GM23338 (cell line): ENCODE measurements at places on chromosomes 5 and 9.
A peak's percentile ranks its signal among the peaks of the same experiment; 100 is the strongest.

DNA sequence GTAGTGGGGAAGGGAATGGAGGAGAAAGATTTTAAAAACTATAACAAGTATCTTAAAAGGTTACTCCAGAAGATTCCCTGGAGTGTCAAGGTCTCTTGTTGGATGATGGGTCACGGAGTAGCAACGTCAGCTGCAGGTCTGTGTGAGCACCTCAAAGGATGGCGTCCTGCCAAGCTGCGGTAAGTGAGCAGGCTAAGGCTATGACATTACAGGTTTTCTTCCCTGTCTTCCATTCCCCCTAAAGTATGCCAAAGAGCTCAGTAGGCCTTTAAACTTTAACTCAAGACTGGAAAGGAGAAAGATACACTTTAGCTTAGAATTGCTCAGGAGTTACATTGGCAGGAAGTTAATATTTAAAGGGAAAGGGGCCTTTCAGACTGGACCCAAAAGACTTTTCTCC, 17.5 kb downstream of the SPOCK1 start:
- DNase-seq: no peak

DNA sequence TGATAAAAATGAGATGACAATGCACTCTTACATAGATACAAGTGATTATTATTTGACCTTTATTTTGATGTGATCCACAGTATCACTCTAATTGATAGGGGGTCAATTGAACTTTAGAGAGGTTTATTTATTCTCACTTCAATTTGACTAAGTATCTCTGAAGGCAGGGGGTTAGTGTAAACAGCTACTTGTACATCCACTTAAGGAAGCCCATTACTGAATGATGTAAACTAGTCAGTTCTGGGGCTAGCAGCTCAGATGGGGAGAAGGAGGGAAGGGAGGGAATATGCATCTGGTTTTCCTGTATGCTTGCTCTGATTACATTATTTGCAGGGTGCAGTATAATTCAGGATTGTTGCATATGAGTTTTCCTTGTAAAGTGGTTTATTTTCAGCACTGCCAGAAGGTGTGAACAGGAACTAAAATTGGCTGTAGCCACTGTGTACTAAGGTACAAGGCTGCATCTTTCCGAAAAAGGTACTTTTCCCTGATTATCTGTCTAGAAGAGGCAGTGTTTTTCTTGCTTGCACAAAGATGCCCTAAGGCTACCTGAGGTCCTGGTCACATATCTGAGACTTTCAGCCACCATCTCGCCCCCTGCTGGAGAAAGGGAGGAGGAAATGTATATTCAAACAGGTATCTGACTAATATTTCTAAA, 51.2 kb downstream of the MRPS27 start:
- DNase-seq: peak; percentile 85

DNA sequence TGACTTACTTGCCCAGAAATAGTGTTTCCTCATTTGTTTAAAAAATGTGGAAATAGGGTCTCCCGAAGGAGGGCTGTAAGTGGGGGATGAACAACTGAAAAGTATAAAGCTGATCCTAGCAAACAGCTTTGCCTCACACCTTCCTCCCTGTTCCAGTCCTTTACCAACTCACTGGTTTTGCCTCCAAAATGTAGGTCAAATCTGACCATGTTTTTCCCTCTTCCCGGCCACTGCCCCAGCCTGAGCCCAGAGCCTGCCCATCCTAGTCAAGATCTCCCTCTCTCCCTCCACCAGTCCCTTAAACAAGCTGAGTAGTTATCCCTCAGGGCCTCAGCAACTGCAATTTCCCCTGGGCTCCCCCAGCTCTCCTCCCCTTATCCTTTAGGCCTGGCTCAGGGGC, 82.4 kb upstream of the FBXW11 start:
- no peak for DNase-seq

GRCh38 chr9:73423891-73424290, 272.2 kb downstream of the ANXA1 start:
- DNase-seq: no peak

- DNase-seq: no peak
Measured at GRCh38 chr5:173294673-173295320, 33.4 kb downstream of the STC2 start.

- DNase-seq: no peak
Measured at GRCh38 chr5:179192185-179192890, 132.2 kb downstream of the ZNF354C start.

- DNase-seq: no peak
Measured at GRCh38 chr5:13276156-13276555, 668.3 kb downstream of the DNAH5 start.

DNA sequence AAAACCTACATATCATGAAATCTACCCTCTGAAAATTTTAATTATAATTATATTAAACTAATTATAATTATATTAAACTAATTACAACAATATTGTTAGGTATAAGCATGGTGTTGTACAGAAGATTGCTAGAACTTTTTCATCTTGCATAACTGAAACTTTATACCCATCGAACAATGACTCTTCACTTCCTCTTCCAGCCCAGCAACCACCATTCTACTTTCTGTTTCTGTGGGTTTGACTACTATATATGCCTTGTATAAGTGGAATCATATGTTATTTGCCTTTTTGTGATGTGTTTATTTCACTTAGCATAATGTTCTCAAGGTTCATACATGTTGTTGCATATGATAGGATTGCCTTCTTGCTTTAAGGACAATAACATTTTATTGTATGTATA, 274.2 kb upstream of the CCNH start:
- no peak for DNase-seq

DNA sequence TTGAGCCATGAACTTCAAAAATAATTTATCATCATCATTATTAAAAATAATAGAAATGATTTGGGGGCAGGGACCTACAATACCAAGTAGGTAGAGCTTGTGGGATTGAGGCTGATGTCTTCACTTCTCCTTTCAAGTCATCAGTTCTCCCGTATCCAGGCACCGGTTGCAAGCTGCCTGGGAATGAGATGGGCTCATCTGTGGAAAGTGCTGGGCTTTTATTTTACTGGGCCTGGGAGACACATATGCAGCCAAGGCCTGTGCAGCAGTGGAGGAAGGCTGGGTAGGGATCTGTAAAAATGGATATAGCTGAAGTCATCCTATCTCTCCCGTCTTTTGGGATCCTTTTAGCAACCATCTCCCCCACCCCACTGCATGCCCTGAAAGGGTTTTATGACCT, 284.1 kb upstream of the CLINT1 start:
- DNase-seq: no peak

GRCh38 chr5:149675610-149676201, 54.4 kb upstream of the PPARGC1B start:
- peak; percentile 13 for DNase-seq

- no peak for DNase-seq
Measured at GRCh38 chr9:122090981-122091380, 2.1 kb downstream of the TTLL11 start.

GRCh38 chr9:13929013-13929412, 384.9 kb downstream of the NFIB start:
- no peak for DNase-seq

GRCh38 chr5:133106343-133106742, 54.5 kb downstream of the HSPA4 start:
- no peak for DNase-seq

- peak; percentile 65 for DNase-seq
Measured at GRCh38 chr5:140344683-140345423, 1.6 kb downstream of the HBEGF start.

GRCh38 chr9:97506306-97506705, 4.8 kb downstream of the TMOD1 start:
- DNase-seq: no peak

DNA sequence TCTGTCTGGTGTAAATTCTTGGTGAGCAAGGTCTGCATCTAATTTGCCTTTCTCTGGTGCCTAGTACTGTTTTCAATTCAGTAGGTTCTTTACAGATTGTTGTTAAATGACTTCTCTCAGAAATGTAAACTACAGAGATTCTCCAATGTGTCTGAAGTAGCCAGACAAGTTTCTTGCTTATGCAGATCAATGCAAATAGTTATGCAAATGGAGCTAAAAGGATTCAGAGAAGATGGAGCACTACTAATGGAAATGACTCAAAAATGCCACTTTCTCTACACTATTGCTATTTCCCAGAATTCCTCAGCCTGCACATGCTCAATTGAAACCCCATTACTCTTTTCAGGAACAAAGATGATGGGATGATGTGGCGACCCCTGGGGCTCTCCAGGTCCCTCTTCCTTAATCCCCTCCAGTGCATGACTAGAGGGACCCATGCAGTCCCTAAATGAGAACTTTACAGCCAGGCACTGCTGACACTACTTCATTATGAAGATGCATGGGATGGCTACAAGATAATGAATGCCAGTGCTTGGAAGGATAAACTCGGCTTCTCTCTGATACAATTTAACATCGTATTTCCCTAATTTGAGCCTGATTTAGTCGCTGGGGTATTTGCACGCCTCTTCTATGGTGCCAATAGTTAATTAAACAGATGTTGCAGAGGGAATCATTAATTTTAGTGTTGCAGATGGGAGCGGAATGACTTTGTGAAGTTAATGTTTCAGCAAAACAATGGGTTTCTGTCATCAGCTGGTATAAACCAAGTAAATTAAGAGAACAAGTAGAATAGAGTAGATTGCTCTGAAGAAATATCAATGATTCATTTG, 753.2 kb downstream of the TLR4 start:
- peak; percentile 2 for DNase-seq

DNA sequence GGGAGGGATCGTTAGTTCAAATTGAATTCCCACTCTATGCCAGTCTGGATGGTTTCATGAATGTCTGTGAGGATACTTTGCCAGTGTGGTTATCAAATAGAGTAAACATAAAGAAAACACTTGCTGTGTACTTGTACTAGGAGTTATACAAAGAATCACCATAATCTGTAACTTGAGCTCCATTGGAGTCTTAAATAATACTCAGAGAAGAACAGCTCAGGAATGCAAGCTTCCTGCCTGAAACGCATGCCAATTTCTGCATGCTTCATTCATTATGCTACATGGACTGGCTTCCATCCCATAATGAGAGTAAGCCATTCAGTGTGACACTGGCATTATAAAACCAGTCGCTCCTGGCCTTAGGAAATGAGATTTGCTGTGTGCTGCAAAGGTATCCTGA, 351.4 kb downstream of the SEMA5A start:
- DNase-seq: no peak

DNA sequence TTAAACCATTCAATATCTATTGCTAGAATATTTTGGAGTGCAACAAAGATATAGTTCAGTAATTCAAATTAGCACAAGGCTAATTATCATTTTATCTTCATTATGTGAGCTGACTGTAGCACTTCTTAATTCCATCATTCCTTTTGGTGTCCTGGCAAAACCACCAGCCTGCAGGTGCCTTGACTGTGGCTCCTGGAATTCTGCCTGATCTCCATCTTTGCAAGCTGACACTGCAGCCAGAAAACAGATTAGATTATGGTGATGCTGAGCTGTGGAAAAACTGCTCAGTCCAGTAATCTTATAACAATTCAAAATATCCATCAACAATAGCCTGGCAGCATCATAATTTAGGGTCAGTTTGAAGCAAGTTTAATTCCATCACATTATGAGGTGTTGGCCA, 919.5 kb downstream of the DTWD2 start:
- no peak for DNase-seq

DNA sequence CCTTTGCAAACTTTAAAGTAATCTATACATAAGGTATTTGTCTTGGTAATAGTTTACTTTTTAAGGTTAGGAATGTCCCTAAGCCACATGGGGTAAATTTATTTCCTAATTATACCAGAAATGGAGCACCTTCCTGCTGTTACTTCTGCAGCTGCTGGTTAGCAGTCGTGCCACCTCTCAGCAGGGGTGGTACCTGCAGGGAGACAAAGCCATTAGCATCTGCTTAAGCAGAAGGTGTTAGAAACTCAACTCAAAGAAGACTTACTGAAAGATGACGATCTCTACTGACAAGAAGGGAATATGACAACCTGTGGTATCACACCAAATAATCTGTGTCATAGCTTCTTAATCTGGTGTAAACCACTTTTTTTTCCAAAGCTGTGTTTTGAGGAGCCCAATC, 173.7 kb downstream of the BRINP1 start:
- peak; percentile 38 for DNase-seq

- no peak for DNase-seq
Measured at GRCh38 chr5:1228120-1228519, 2.9 kb downstream of the SLC6A18 start.

GRCh38 chr9:90060256-90060655, 455.4 kb downstream of the GADD45G start:
- no peak for DNase-seq

DNA sequence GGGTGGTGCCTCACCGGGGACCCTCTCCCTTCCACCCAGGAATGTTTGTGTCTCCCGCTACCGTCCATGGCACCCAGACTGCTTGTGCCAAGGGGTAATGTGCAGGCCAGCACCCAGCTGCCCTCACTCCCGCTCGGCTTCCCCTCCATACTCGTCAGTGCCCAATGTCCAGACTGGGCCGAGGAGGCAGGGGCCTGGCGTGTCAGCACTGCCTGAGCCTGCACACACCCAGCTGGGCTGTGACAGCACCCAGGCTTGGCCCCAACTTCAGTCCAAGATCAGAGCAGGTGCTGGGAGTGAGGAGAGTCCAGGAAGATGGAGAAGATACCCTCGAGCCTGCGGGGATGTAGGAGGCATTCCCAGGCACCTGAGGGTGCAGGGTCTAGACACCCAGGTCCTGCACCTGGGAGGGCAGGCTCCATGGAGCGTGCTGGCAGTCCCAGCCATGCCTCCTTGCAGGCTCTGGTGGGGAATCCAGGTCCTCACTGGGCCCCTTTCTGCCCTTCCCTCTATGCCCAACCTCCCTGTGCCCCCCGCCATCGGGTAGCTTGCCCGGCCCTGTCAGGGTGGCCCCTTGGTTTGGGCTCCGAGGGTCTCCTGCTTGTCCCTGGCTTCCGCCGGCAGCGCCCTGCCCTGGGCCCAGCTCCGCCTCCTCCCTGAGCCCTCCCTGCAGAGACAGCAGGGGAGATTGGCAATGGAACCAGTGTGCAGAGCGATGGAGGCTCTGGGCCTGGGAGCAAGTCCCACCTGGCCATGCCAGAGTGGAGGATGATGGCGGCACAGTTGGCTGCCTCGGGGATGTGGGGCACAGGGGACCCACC, 250.8 kb upstream of the EDIL3 start:
- no peak for DNase-seq

DNA sequence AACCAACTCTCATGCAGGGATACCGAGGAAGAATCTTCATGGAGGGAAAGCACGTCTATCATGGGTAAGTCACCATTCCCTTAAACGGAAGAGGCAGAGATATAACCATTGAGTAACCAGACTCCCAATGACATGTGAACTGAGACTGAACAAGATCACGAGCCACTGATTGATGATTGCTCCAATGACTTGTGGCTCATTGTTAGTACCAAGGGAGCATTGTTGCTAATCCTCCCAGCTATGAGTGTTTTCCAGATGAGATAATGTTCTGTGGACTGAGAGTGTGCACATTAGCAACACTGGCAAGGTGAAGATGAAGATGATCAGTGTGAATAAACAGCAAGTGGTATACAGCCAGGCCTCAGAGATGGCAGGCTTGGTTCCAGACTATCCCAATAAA, 219.2 kb upstream of the MAP3K1 start:
- no peak for DNase-seq

DNA sequence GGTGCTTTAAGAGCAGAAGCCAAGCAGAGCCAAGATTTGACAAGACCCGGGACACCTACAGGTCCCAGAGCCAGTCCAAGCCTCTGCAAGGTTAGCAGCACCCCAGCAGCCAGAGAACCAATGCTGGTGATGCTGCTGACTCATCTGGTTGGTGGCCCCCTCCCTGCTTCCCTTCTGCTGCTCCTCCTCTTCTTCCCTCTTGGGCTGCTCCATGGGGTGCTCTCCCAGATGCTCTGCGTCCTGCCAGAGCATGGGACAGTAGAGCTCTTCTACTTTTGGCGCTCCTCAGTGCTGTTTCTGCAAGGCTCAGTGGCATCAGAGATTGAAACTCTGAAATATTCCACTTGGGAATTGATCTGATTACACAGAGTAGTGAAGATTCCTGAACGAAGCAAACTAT, 76.1 kb upstream of the SAP30L start:
- peak; percentile 9 for DNase-seq

GRCh38 chr5:44361342-44362001, 27.7 kb downstream of the FGF10 start:
- DNase-seq: no peak
